ENCODE measurements at places on chromosomes 3 and 15.

- DNase-seq: no peak
These were observed 578.7 kb downstream of the NLGN1 start for GRCh38 chr3:173976281-173976680.

- no peak for DNase-seq
These were observed 5.9 kb upstream of the FMN1 start for GRCh38 chr15:33200444-33200843.

- no peak for DNase-seq
These were observed 155.9 kb upstream of the ICE2 start for GRCh38 chr15:60634815-60635214.

DNA sequence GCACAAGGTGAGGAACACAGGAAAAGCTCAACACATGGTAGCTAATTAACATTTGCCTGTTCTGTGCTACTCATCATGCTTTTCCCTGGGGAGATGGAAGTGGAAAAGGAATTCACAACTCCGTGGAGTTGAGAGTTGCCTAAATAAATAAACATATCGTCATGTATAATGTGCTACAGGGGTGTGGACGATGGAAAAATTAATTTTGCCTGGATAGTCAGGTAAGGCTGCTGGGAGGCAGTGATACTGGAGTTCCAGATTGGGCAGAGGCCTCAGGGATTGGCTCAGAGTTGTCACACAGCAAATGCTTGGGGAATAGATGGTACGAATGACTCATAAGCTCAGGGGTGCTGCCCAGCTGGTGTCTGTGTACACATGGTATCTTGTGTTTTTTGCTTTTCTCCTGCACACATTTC, 3.1 kb upstream of the ABHD6 start:
- DNase-seq: no peak

DNA sequence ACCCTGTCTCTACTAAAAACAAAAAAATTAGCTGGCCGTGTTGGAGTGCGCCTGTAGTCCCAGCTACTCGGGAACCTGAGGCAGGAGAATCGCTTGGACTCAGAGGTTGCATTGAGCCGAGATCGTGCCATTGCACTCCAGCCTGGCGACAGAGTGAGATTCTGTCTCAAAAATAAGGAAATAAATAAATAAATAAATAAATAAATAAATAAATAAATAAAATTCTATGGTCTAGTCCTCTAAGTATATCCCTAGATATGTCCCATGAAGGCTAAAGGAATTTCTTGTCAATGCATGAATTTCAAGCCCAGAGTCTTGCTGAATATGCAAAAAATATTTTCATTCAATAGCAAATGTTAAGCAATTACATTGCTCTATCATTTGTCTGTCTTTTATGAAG, 149.0 kb downstream of the EPHA3 start:
- no peak for DNase-seq

DNA sequence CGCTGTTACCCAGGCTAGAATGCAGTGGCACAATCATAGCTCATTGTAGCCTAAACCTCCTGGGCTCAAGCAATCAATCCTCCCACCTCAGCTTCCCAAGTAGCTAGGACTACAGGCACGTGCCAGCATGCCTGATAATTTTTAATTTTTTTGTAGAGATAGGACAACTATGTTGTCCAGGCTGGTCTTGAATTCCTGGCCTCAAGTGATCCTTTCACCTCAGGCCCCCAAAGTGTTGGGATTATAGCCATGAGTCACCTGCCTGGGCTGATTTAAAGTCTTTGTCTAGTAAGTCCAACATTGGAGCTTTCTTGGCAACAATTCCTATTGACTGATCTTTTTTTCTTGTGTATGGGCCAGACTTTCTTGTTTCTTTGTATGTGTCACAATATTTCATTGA, 28.1 kb downstream of the SPINK8 start:
- DNase-seq: no peak

DNA sequence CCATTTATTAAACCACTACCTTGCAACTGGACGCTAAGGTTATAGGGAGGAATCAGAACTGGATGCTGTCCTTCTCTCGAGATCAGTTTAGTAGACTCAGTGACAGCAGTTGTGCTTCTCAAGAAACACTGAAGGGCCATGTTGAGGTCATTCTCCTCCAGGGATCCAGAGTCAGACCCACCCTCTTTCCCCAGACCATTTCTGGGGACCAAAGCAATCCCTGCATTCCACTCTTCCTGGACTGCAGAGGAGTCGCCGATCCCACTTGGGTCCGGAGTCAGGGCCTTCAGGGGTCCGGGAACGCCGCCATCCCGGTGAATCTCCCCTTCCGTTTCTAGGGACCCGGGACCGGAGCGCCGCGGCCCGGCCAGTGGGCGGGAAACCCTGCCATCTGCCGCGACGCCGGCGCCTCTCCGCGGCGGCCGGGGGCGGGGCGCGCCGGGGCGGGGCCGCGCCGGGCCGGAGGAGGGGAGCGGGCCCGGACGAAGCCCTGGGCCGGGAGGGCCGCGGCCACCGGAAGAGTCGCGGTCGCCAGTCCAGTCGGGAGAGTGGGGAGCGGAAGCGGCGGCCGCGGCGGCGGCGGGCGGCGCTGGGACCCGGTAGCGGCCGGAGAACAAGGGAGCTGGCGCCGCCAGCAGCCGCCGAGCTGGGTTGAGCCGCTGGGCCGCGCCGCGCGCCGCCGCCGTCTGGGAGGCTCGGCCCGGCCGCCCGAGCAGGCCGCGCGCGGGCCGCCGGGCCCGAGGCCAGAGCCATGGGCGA, at the start of gene DVL3:
DVL3 (plus strand) TSS at position 493 of the 759 bp plus-strand sequence; CDS start at position 752, 259 bp downstream.
- peak; percentile 50 for DNase-seq

GRCh38 chr15:94587113-94587512, 355.8 kb downstream of the MCTP2 start:
- DNase-seq: no peak

DNA sequence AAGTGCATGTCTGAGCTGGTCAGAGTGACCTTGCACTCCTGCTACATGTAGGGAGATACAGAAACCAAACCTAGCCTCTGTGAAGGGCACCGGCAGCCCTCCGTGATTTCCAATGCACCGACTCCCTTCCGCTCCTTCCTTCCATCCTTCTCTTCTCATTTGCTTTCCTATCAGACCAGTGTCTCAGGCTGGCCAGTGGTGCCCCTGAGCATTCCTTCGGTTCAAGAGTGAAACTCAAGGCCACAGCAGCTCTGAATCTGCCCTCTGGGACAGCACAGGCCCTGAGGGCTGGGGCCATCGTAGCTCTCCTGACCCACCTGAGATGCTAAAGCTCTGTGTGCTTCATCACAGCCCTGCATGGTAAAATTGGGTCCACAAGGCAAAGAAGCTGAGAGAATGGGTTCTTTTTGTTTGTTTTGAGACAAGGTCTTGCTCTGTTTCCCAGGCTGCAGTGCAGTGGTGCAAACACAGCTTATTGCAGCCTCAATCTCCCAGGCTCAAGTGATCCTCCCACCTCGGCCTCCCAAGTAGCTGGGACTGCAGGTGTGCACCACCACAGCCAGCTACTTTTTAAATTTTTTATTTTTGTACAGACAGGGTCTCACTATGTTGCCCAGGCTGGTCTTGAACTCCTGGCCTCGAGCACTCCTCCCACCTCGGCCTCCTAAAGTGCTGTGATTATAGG, 2.3 kb upstream of the BMF start:
- no peak for DNase-seq

GRCh38 chr3:97863775-97864174, 42.0 kb downstream of the CRYBG3 start:
- DNase-seq: no peak

GRCh38 chr15:77869021-77869895, 208.3 kb downstream of the TBC1D2B start:
- no peak for DNase-seq

DNA sequence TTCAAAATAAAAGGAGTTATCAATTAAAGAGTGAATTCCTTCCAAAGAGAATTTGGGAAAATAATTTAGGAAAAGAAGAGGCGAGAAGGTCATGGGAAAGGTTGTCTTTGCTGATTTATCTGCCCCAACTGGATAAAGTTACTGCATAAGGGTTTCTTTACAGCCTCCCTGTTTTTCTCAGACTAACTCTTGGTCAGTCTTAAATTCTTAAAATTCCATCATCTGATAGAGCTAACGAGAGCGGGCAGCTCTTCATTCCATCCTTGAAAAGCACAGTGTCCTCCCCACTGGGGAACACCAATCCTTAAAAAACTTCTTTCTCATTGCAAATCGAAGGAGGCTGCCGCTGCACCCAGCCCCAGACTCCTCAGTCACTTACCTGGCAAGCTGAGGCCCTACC, 107.2 kb downstream of the PGPEP1L start:
- DNase-seq: no peak

- DNase-seq: peak; percentile 49
These were observed 61.6 kb downstream of the TPRG1 start for GRCh38 chr3:189233225-189233858.

DNA sequence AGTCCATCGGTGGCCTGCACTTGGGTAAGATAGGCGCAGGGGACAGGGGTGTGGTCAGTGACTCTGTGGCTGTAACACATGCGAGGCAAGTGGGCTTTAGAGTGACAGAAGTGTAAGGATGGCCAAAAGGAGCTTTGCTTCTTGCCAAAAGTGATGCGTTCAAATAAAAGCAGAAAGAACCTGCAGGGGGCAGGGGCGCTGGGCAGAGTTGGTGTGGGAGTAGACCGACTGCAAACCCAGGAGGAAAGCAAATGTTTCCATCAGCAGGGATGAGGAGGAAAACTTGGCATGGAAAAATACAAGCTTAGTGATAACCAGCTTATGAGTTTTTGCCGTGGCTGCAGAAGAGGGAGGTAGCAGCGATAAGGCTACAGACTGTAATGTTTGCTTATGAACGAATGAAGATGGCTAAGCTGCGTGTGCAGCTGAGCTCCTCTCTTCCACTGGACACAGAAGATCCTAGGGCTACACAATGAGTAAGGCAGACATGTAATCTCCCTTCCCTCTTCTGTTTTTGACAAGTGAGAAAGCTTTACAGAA, 149.4 kb downstream of the WNT5A start:
- DNase-seq: no peak

DNA sequence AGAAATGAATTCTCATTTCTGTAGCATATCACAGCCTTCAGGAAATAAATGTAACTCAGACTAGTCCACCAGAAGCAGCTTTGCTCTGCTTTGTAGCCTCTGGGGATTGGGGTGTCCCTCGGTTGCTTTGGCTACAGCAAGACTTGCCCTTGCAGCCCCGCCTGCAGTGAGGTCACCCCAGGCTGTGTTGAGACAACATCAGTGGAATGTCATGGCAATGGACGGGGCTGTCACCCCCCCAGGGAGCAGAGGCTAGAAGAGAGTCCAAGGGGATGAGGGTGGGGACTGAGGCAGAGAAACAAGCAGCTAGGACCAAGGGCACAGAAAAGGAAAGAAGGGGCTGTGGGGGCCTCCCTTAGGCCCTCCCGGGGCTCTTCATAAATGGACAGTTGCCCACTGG, 854 bp downstream of the CLEC3B start:
- no peak for DNase-seq

- no peak for DNase-seq
These were observed 88.7 kb upstream of the BCL6 start for GRCh38 chr3:187833799-187834578.

DNA sequence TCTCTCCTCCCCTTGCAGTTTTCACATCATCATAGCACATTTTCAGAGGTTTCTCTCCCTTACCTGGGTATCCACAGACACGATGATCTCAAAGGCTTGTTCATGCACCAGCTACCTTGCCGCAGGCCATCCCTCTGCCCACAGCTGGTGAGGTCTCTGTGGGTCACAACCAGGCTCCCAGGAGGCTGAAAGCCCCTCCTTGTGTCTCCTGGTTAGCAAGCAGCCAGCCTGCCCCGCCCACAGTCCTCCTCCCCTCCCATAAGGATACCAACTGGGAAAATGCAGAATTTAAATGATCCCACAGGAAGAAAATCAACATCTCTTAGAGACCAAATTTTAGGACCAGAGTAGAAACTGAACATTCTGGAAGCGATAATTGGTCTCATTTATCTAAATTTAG, 213.5 kb upstream of the PPP2R3A start:
- DNase-seq: no peak

DNA sequence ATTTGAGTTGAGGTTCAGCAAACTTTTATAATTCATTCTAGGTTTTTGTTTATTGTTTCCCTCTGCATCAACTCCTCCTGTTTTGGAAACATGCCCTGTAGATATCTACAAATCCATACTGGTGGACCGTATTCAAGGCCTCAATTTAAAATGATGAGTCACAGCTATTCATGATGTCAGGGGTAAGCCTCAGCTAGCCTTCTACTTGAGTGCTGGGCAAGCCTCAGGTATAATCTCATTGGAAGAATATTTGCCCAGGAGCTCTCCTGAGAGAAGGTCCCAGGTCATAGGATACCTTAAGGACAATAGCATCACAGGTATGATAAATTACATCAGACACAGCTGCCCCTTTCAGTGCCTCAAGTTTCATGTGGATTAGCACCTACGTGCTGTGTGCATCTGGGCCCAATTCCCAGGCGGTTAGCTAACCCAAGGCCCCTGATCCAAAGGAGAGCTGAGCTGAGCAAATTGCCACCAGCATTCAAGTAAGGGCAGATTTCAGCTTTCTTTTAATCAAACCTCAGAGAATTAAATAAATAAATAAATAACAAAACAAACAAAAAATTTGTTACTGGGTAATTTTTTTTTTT, 87.5 kb downstream of the KCNMB2 start:
- no peak for DNase-seq

- DNase-seq: no peak
These were observed 14.5 kb upstream of the VGLL4 start for GRCh38 chr3:11658180-11658579.

DNA sequence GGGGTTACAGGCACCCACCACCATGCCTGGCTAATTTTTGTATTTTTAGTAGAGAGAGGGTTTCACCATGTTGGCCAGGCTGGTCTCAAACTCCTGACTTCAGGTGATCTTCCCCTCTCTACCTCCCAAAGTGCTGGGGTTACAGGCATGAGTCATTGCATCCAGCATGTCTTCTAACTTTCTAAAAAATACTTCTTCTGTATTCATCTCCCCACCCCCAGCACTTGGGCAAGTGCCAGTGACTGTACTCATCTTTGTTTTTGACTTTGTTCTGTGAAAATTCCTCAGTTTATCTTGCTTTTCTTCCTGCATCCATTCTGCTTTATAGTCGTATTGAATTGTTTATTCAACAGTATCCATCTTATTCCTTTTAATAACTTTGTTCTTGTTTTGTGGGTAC, 47.6 kb downstream of the ARIH1 start:
- no peak for DNase-seq

DNA sequence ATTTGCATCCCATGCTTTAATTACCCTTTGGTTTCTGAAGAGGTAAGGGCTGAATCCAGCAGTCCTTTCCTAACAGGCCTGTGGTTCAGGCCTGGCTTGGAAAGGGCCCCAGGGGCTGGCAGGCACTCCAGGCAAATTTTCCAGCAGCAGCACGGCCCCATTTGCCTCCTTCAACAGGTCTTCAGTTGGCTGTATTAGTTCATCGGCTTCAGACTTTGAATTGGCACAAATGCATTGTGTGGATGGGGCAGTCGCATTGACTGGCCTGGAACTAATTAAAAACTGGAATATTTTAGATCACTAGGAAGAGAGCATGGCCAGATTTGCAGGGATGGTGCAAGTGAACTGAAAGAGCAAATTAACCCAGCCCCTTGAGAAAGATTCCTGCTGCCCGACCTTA, 207.8 kb upstream of the MCTP2 start:
- DNase-seq: no peak

GRCh38 chr15:85607842-85608241, 186.9 kb downstream of the KLHL25 start:
- DNase-seq: no peak
